ENCODE measurements at places on chromosomes 1 and 21.

DNA sequence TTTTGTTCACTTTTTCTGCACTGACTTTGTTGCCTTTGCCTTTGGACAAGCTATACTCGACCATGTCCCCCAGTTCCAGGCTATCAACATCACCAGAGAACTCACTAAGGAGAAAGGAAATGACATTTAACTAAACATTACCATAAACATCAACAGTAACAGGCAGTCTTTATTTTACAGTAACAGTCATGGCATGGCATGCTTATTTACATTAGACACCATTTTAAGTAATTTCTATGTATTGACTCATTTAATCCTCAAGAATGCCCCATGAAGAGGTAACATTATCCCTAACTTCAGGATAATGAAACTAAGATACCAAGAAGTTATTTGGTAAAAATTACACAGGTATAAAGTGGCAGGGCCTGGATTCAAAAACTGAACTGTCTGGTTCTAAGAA is 8.7 kb upstream of the NRAS start:
- DNase-seq = no peak

- no peak for DNase-seq
These were observed 37.5 kb downstream of the LRRC3 start for GRCh38 chr21:44492567-44493385.

DNA sequence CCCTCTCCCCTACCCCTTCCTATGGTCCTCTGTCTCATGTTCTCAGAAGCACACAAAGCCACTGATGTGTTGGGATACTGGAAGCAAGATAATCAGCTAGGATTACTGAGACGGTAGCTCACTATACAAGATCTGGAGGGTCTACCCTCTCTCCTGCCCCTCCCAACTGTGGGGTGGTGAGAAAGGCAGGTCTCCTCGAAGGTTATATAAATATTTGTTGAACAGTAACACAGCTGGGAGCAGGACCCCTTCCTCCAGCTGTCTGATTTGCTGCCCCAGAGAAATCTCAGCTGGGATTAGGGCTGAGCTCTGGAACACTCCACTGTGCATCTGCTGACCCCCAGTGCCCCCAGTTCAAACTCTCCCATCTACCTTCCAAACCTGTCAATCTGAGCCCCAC is 94.2 kb upstream of the IPO9 start:
- DNase-seq = no peak

GRCh38 chr1:66413136-66413837 is 120.7 kb upstream of the SGIP1 start:
- no peak for DNase-seq

- no peak for DNase-seq
These were observed 100.5 kb downstream of the NPHP4 start for GRCh38 chr1:5891736-5892135.

GRCh38 chr1:169468982-169469381 is 16.8 kb downstream of the SLC19A2 start:
- no peak for DNase-seq

- DNase-seq = no peak
These were observed 54.2 kb upstream of the SPATA6 start for GRCh38 chr1:48526008-48526710.

DNA sequence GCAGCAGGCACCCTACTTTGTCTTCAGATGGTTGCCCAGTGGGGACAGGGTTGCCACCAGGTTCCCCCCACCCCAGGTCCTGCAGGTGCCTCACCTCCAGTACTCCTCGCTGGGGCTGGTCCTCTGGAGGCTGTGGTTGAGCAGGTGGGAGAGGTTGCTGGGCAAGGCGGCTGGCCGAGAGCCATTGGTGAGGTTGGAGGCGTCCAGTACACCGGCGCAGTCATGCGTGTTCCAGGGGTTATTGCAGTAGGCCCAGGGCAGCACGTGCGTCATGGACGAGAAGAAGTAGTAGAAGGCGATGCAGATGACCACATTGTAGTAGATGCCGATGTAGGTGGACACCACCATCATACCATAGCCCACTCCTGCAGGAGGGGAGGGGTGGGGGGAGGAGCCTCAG is 16.9 kb downstream of the CCDC24 start:
- DNase-seq = no peak

DNA sequence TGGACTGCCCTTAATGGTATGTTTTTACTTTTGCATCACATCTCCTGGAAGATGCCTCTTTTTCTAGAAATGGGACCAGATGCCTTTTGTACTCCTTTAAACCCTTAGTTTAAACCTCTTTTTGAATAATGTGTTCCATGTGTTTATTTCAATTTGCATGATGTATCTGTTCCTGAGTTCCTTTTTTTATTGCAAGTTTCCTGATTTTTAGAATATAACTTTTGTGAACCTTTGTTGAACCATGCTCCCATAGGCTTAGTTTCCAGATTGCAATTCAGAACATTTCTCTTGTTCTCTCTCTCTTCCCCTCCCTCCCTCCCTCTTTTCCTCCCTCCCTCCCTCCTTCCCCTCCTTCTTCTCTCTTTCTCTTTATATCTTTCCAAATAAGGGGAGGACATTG is 81.9 kb downstream of the RGL1 start:
- no peak for DNase-seq

GRCh38 chr1:62336995-62337705 is 17.9 kb upstream of the KANK4 start:
- no peak for DNase-seq
